ENCODE measurements at places on chromosomes 4 and X. TPM values are rescaled to one million over a fixed set of nuclear protein-coding genes. Genes with fewer than 3 reads are reported as not detected.

GRCh38 chrX:19748896-19749680 lies 138.3 kb downstream of the SH3KBP1 start:
- no peak for DNase-seq

GRCh38 chr4:164440199-164440598 lies 313.7 kb upstream of the SMIM31 start:
- DNase-seq = no peak

DNA sequence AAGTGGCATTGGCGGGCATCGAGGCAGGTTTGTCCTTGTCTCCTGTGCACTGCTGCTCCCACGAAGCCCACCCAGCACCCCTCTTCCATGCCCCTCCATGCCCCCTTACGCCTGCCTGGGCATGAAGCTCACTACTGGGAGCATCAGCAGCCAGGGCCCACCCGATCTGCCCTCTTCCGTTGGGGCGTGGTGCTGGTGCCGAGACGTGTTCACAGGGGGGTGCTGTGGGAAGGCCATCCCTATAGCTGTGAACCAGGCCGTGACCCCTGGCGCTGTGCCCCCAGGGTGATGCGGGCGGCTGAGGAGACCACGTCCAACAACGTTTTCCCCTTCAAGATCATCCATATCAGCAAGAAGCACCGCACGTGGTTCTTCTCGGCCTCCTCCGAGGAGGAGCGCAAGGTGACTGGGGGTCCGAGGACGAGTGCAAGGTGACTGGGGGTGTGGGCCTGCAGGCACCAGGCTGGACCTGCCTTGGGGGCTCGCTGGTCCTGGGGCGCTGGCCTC lies 19.3 kb upstream of the ADD1 start:
- no peak for DNase-seq

DNA sequence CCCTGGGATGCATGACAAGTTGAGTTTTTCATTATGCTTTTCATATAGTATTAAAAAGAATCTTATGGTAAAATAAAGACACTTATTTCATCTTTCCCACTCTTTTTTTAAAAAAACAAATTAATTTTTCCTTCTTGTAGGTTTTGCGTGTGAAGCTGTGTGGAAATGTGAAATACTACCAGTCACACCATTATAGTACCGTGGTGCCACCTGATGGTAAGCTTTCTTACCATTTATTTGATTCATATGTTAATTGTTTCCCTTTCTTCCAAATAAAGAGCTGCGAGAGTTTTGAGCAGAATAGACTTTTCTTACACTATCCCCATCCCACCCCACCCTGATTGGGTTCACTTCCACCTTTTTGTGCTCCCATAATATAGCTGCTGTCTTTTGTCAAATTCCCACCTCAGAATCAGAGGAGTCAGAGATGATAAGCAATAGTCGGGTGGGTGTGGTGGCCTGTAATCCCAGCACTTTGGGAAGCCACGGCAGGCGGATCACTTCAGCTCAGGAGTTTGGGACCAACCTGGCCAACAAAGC lies 44.3 kb downstream of the CASP6 start:
- no peak for DNase-seq

- no peak for DNase-seq
Observed at GRCh38 chr4:140250989-140251552, 97.1 kb upstream of the MAML3 start.

- DNase-seq = no peak
Observed at GRCh38 chr4:143148521-143148920, 36.2 kb upstream of the USP38 start.

GRCh38 chrX:30643313-30643821 lies 9.9 kb upstream of the GK start:
- DNase-seq = no peak

DNA sequence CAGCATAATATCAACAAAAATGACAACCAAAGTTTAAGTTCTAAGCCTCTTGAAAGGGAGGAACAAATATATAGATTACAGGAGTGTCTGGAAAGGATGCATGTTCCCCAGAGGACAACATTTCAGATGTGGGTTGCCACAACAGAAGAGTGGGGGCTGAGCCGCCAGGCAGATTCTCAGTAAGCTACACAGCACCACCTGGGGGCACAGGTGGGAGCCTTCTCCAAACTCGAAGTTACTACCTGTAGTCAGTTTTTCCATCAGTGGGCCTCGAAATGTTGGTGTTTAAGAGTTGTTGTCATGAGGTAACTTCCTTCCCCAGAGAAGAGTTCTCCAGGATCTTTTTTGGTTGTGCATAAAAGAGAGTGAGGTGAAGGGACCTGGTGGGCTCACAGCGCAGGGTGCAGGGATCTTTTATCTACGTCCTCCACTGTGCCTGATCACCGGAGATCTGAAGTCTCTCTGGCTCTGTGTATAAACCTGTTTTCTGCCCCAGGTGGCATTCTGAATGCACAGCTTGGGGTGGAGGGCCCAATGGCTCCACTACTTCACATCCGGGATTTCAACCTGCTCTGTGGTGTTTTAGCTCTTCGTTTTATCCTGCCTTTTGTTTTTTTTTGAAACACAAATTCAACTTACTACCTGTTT lies 58.4 kb upstream of the STS start:
- DNase-seq = no peak

DNA sequence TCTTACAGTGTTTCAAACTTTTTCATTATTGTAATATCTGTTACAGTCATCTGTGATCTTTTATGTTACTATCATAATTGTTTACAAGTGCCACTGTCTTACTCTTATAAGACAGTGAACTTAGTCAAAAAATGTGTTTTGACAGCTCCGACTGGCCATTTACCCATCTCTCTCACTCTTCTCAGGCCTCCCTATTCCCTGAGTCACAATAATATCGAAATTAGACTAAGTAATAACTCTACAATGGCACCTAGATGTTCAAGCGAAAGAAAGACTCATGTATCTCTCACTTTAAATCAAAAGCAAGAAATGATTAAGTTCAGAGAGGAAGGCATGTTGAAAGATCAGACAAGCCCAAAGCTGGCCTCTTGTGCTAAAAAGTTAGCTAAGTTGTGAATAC lies 184.2 kb downstream of the CDS1 start:
- no peak for DNase-seq

DNA sequence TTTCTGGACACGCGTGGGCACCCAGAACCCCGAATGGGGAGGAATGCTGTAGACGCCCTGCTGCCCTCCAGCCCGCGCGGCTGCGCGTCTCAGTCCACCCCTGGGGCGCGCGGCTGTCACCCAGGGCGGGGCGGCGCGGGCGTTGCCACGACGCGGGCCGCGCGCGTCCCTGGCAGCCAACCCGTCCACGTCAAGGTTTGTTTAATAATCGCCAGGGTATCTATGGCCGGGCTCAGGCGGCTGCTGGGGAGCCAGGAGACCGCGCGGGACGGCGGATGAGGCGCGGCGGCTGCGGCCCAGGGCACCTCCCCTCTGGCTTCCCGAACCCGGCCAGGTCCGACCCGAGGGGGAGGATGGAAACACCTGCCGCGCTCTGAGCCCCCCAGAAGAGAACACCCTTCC lies at the start of gene SPATA18:
SPATA18 (plus strand) TSS at position 92 of the 402 bp plus-strand sequence. CDS start 401 bp downstream, outside the sequence.
- DNase-seq = peak; percentile 46

DNA sequence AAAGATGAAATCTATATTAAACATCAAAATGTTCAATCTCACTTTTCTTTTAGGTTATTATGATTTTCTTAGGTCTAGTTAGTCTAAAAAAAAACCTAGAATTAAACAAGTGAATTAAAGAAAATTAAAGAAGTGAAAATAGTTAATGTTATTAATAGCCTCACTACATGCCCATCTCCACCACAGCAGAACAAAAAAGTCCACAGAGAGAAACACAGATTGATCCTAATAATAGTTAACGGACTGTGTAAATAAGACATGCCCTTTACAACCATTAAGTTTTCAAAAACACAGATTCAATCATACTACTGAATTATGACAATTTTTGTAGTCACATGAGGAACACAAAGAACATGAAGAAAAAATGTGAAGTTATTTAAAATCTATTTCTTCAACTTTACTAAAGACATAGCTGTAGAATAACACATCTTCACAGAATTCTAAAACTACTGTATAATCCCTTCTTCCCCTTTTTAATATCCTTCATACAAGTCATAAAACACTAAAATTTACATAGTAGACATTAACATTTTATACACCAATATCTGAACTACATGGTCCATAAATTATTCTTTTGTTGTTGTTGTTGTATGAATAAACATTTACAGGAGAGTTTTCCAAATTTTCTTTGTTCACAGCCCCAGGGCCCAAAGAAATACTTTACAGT lies 15.3 kb downstream of the HELQ start:
- DNase-seq = no peak

BEX1 gene
- 8.9 TPM for total RNA-seq

RASSF6 gene
- total RNA-seq = not detected

IL2RG gene
- 2.6 TPM for total RNA-seq

SH3D19 gene
- total RNA-seq = 88.0 TPM

ACE2 gene
- 14.3 TPM for total RNA-seq
